ENCODE measurements at places on chromosomes 4 and X.

DNA sequence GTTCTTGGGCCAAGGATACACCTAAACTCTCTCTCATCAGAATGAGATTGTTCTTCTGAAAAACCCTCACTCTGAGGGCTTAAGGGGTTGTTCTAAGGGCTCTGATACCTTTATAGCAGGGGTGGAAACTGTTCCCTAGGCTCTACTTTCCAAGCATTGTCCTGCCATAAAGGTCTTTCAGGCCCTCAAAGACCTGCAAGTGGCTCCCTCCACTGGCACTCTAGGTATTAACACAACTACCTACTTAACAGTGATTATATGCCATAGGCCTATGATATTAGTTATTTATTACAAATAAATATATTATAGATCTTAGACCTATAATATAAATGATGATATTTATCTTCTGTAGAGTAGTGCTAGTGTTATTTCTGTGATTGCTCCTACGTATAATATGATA, 473.7 kb upstream of the RPS6KA3 start:
- no peak for DNase-seq

- DNase-seq: no peak
Observed at GRCh38 chrX:107804427-107804826, 21.2 kb upstream of the MID2 start.

DNA sequence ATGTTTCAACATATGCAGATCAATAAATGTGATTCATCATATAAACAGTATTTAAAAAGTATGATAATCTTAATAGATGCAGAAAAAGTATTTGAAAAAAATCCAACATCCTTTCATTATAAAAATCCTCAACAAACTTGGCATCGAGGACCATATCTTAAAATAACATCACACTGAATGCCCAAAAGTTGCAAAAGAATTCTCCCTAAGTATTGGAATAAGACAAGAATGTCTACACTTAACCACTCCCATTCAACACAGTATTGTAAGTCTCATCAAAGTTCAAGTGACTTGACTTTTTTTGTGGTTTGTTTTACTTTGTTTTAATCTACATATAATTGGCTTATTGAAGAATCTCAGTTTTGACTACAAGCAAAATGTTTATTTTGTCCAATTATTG, 779.0 kb upstream of the SLIT2 start:
- no peak for DNase-seq

- DNase-seq: no peak
Observed at GRCh38 chr4:134885436-134885835, 683.8 kb upstream of the PABPC4L start.

- DNase-seq: no peak
Observed at GRCh38 chr4:125464146-125464545, 149.4 kb downstream of the FAT4 start.

DNA sequence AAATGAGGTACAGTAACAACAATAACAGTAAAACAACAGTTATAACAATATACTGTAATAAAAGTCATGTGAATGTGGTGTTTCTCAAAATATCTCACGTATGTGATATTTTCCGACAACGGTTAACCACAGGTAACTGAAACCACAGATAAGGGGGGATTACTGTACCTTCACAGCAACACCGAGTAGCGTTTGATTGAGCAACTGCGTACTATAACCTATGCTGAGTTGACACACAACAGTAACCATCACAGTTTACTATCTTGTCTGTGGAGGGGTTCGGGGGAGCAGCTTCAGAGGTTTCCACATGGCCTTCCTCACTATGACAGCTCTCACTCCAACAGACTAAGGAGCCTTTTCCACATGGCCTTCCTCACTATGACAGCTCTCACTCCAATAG, 13.4 kb downstream of the RBMX2 start:
- no peak for DNase-seq

- DNase-seq: peak; percentile 44
Observed at GRCh38 chrX:132737743-132738142, 220.7 kb downstream of the HS6ST2 start.

GRCh38 chr4:110211007-110211769, 12.8 kb upstream of the ELOVL6 start:
- no peak for DNase-seq

DNA sequence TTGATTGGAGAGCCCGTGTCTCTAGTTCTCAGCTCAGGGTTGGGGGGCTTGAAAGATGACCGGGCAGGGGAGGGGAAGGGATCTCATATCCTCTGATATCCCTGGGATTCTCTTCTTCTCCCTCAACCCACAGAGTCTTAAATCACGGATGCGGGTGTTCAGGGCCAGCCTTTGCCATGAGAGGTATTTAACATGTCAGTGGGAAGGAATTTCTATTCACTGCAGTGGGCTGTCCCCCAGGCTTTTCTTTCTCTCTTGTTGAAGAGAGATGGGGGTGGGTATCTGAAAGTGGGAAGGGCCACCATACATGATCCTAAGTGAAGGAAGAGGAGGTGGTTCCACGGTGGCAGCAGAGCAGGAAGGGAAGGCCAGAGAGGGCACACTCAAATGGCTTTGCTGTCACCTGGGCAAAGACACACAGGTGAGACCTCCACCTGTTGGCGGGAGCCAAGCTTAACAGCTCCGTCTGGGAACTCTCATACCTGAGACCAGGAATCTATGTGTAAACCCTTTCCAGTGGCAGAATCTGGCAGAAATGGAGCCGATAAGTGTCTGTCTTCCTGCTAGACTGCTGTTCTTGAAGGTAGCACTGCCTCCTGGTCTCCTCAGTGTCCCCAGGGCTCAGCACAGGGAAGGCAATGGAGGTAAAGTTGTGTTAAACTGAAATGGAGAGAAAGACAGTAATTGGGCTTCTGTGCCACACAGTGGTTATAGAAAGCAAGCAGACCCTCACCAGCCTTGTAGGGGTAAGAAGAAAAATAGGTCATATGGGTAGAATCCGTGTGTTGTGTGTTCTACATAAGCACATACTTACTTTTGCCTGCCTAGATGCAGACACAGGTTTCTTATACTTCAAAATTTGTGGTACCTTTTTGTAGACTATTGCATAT, 49.4 kb downstream of the RHOH start:
- DNase-seq: no peak

DNA sequence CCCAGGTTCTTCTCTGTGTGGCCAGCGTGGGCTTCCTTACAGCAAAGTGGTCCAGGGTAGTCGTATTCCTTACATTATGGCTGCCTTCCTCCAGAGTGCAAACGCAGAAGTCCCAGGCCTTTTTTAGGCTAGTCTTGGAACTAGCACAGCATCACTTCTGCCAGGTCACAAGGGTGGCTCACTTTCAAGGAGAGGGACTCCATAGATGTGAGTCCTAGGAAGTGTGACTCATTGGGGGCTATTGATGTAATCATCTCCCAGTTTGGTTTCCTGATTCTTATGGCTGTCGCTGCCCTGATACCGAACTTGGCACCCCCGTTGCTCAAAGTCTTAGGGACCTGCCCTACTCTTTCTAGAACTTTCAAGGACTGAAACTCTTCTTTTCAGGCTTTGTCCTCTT, 140.0 kb downstream of the DCK start:
- no peak for DNase-seq

- no peak for DNase-seq
Observed at GRCh38 chrX:13719192-13719856, 15.1 kb downstream of the TRAPPC2 start.

- no peak for DNase-seq
Observed at GRCh38 chrX:71366674-71367256, 608 bp downstream of the TAF1 start.

- no peak for DNase-seq
Observed at GRCh38 chrX:150038986-150039599, 100.8 kb upstream of the EOLA2 start.

DNA sequence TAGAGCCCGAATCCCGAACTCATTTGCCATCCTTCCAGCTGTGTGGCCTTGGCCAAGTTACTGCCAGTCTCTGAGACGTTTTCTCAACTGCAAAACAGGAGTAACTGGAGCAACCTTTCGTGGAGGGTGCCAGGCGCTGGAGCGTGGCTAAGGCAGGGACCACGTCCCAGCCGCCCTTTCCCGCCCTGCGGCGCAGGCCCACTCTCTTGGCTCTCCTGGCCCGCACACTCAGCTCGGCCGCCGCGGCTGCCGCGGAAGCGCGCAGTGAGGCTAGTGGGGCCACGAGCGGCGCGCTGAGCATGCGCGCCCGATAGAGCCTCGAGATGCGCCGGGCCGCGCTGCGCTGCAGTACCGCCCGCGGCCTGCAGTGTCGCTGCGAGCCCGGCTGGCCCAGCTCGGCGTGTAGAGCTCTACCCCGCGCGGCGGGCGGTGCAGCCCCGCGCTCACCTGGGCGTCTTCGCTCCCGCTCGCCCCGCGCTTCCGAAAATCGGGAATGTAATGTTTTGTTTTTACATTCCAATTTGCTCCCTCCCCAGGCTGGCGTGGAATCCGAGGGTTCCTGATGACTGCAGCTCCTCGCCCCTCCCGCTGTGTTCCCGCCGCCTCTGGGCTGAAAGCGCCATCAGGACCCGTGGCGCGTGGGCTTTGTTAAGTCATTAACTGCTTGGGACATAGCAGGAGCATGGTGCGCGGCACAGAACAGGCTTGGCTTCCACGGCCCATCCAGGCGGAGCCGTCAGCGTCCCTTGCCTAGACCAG, 4.0 kb upstream of the ZNF518B start:
- DNase-seq: peak; percentile 51

- no peak for DNase-seq
Observed at GRCh38 chrX:134246282-134246681, 9.3 kb downstream of the CCDC160 start.

GRCh38 chr4:152696764-152697261, 17.0 kb upstream of the TMEM154 start:
- no peak for DNase-seq

DNA sequence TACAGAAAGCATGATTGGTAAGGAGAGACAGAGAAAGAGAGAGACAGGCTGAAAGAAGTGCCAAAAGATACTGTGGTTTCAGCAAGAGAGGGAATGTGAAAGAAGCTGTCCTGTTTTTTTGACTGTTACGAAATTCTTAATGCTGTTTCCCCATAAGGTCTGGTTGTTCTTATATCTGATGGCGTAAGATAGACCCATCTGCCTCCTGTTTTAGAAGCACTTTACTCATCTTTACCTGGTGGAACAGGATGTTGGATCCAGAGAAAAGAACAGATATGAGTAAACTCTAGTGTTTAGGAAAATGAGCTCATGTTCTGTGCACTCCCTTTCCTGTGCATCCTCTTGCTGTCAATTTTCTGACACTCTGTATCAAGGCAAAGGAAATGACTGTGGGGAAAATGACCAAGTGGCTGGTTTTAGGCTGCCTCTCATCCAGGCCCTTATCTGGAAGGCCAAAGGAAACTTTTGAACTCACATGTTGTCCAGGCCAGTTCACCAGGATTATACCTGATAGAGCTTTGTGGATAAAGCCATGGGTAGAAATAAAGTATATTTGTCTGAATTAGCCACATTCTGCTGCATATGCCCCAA, 311.7 kb upstream of the HTR2C start:
- no peak for DNase-seq

DNA sequence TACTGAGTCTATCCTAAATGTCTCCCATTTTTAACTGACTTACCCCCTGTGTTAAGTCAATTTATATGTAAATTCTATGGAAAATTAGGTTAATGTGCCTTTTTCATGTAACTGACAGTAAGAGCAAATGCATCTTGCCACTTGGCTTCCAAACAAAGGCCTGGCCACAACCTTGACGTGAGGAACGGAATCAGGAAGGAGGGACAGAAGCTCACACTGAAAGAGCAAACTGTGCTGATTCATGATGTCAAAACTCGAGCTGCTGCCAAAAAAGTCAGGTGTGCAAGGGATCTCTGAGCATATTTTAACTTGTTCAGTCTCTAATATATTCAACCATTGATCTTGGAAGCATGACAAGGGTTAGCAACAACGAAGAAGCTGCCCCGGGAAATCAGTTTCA, 35.8 kb downstream of the GPM6A start:
- no peak for DNase-seq

GRCh38 chr4:41882625-41883347, 52.4 kb upstream of the TMEM33 start:
- peak; percentile 20 for DNase-seq

- DNase-seq: no peak
Observed at GRCh38 chr4:173647902-173648301, 117.9 kb upstream of the HAND2 start.

DNA sequence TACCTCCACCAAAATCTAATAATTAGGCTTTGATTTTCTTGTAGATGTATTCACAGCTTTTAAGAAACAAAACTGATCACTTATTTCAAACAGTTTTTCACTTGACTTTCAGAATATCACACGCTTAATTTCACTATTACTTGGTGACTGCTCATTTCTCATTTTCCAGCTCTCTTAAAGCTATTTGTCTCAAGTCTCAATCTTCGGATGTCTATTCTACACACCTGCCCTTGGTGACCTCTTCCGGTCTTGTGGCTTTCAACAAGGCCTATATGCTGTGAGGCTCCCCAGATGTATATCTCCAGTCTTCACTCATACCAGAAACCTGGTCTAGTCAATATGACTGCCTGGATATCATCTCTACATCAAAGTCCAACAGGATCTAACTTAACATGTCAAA, 34.9 kb upstream of the ANXA10 start:
- no peak for DNase-seq

- DNase-seq: no peak
Observed at GRCh38 chrX:130555341-130555740, 153.6 kb downstream of the RBMX2 start.

DNA sequence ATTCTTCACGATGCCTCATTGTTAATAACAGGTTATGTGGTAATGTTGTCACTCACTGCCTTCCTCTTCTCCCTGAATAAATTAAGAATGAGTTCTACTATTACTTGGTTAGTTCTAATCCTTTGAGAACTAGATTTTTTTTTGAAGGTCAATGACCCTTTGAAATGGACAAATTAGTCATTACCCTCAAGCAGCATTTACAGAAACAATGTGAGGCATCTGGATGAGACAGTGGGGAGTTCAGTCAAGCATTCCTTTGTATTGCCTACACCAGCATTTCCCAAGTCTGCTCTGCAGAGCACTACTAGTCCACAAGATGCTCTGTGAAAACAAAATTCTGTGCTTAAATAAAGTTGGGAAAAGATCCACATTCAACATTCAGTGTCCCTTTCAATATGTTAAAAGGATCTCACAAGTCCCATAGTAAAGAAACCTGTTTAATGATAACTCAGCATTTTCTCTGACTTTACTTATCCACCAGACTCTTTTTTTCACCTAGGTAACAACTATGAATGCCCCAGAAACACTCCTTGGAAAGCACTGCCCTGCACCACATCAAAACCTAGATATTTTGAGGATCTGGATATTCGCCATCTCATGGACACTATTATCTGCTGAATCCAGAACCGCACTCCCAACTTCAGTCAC, 60.6 kb downstream of the CHRDL1 start:
- DNase-seq: no peak

DNA sequence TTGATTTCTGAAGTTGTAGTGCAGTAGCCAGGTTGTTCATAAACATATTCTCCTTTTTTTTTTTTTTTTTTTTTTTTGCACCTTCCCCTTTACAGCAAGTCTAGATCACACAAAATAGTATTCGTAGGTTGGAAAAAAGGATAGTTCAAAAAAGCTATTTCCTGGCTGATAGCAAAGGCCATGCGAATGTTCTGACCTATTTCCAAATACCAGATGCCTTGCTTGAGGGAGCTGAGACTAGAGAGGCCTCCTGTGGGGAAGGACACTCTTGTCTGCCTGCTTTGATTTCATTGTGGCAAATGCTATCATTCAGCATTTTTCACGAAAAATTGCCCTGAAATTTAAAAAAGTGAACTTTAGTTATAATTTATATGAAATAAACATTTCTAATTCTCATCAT, 111.4 kb downstream of the MAD2L1 start:
- DNase-seq: no peak
